ENCODE measurements at places on chromosomes 2 and 18.
A peak's percentile ranks its signal among the peaks of the same experiment; 100 is the strongest.

DNA sequence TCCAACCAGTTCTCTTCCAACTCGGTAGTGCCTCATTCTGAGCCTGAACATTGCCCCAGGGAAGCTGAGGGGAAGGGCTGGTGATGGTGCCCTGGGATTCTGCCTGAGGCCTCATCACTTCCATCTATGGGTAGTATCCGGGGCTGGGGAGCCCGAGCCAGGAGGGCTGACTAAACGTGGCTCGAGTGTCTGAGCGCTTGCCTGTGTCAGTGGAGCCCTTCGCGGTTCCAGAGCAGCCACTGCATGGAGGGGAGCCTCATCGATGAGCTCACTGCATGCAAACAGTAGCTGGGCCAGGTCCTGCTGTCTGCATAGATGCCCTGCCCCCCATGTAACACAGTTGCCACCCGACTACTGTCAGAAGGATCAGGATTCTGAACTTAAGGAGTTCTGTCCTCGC, 129.3 kb downstream of the GLI2 start:
- no peak for ATAC-seq

DNA sequence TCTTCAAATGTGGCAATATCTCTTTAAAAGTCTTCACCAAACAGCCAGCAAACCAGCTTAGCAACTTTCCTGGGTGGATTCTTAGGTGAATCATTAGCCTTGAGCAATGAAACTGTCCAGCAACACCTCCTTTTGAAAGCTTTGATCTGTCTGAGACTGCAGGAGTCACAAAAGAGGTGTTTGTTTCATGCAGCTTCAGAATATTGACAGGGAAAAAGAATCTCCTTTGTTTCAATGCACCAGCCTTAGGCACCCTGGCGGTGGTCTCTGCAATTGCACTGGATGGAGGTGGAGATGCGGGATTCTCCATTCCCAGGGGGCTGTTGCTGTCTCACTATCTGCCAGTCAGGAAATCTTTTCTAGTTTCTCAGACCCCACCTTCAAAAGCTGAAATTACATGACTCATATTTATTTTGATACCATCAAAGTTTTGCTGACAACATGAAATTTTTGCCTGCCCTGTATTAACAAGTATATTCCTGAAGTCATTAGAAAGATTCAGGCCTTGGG, 76.0 kb upstream of the DSG1 start:
- no peak for ATAC-seq

DNA sequence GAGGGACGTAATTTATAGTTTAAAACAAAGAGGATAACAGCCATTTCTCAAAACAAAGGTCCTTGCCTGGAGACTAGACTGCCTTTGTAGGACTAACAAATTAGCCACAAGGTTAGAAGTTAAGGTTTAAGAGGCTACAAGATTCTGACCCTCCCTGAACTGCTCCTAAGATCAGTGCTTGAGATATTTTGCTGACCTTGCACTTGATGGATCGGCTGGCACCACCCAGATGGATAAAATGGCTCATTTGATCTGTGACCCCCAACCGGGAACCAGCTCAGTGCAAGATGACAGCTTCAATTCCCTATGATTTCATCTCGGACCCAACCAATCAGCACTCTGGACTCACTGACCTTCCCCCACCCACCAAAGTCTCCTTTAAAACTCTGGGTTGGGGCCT, 3.7 kb upstream of the STARD7 start:
- ATAC-seq: no peak

GRCh38 chr2:153595939-153596338, 117.4 kb upstream of the RPRM start:
- ATAC-seq: no peak

GRCh38 chr2:71117063-71117462, 13.0 kb downstream of the MCEE start:
- no peak for ATAC-seq

GRCh38 chr2:196739031-196739430, 60.5 kb downstream of the GTF3C3 start:
- no peak for ATAC-seq

DNA sequence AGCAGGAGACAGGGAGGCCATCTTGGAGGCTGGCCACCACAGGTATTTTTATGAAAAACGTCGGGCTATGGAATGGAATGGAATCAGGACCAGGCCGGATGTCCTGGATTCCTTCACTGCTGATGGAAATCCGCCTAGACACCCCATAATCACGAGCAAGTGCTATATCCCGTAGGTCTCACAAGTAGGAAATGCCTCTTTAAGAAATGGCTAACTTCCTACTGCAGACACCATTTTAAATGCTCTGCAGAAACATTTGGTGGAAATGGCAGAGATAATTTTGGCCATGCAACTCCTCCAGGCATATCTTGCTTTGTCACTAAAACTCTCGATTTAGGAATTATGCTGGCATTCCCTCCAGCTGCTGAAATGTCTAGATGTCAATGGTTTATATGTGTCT, 18.0 kb downstream of the ID2 start:
- ATAC-seq: no peak

- ATAC-seq: no peak
These were observed 182.7 kb downstream of the MYO3B start for GRCh38 chr2:170360546-170361089.

- peak; percentile 55 for ATAC-seq
These were observed 752 bp upstream of the CYTIP start for GRCh38 chr2:157444641-157445040.

GRCh38 chr2:229445501-229446211, 174.6 kb upstream of the PID1 start:
- ATAC-seq: no peak

- no peak for ATAC-seq
These were observed 199.2 kb upstream of the NRP2 start for GRCh38 chr2:205483095-205483494.

GRCh38 chr18:52190631-52191030, 149.4 kb upstream of the DCC start:
- ATAC-seq: no peak

DNA sequence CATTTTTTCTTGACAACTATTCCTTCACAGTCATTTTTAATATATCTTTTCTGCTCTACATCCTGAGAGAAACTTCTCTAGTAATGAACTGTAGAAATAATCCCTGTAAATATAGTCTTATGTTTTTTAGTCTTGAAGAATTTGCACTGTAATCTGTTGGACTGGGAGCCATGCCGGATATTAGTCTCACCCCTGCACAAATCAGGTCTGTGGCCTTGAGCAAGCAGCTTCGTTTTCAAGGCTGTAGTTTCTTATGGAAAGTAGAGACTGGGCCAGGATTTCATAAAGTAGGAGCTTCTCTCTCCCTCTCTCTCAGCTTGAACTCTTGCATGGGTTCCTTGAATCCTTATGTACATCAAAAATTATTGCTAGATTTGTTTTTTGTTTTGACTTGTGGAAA, 8.7 kb downstream of the FARP2 start:
- ATAC-seq: no peak

DNA sequence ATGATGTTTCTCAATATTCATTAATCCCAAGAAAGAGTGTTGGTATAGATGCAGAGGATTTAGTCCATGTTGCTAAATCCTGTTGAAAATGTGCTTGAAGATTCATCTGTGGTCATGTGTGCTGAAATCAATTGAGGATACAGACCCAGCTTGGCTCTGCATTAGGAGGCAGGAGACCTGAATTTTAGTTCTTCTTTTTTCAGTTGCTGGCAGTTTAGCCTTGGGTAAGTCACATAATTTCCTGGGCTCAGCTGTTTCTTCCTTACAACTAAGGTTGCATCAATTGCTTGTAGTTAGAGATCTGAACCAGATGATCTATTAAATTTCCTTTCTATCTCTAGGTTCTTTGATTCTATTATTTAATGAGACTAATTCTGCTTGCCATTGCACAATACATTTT, 54.4 kb downstream of the SETBP1 start:
- no peak for ATAC-seq

DNA sequence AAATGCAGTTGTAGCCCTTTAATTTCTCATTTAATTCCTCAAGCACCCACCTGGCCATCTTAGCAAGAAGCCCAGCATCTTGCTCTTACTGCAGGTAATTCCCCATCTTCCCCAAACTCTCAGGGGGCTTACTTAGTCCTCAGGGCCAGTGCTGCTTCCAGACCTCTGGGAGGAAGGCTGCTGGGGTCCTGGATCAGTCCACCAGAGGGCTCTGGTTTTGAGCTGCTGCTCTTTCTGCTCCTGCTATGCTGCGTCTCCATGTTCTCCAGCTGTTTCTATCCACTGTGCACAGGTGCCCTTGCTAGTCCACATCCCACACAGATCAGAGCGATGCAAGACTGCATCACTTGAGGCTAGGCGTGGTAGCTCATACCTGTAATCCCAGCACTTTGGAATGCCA, 34.5 kb upstream of the TMEM87B start:
- ATAC-seq: no peak

- no peak for ATAC-seq
These were observed 96.5 kb downstream of the MAPK4 start for GRCh38 chr18:50656396-50656795.

- no peak for ATAC-seq
These were observed 35.2 kb downstream of the MOGAT1 start for GRCh38 chr2:222706616-222707015.

DNA sequence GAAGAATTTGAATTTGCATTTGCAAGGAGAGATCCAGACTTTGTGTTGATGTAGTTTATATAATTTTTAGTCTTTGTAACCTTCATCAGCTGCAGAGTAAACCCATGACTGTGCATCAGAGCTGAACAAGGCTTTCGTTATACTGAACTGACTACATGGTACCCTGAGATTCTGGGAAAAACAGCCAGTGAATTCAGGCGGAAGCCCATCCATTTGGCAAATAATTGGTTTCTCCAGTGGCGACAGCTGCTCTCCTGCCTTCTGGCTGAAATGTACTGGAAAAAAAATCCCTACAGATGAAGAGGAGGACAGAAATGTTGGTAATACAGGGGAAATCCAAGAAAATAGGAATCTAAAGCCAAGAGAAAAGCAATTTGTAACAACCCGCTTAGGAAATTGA, 657.5 kb upstream of the CDH7 start:
- no peak for ATAC-seq

DNA sequence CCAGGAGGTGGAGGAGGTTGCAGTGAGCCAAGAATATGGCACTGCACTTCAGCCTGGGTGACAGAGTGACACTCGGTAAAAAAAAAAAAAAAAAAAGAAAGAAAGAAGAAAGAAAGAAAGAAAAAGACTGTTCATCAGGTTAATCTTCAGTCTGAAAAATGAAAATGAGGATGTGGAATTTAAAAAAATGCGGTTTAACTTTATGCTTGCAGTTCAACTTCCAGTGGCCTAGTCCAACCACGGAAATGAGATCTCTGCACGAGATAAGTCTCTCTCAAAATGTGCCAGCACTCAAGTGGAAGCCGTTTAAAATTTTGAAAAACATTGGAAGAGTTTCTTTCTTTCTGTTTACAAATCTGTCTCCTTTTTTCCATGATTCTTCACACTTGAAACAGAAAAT, 112.1 kb downstream of the DOCK10 start:
- ATAC-seq: no peak

- ATAC-seq: peak; percentile 65
These were observed 13.5 kb upstream of the LBH start for GRCh38 chr2:30217644-30218337.

GRCh38 chr2:236309669-236310029, 45.4 kb upstream of the ASB18 start:
- no peak for ATAC-seq

- ATAC-seq: no peak
These were observed 65.2 kb downstream of the BCL11A start for GRCh38 chr2:60488291-60488690.

- no peak for ATAC-seq
These were observed 72.6 kb downstream of the SUCLG1 start for GRCh38 chr2:84386336-84387040.

- ATAC-seq: peak; percentile 51
These were observed 161.2 kb upstream of the PIEZO2 start for GRCh38 chr18:11310476-11311086.

DNA sequence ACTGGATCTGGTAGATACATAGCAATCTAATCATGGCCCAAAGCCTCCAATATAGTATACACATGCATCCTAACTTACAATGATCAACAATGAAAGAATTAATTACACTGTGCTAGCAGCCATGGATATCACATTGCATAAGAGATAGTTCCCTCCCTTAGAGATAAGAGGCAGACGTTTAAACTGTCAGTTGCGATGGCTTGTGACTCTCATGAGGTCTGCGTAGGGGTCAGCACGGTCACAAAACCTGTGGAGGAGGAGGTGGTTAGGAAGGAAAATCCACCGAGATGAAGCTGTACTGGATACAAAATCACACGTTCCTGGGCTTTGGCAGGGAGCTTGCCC, 800 bp upstream of the RALB start:
- no peak for ATAC-seq

GRCh38 chr2:183269956-183270355, 145.7 kb downstream of the NUP35 start:
- no peak for ATAC-seq

GRCh38 chr2:2573658-2574293, 242.7 kb upstream of the MYT1L start:
- peak; percentile 27 for ATAC-seq

DNA sequence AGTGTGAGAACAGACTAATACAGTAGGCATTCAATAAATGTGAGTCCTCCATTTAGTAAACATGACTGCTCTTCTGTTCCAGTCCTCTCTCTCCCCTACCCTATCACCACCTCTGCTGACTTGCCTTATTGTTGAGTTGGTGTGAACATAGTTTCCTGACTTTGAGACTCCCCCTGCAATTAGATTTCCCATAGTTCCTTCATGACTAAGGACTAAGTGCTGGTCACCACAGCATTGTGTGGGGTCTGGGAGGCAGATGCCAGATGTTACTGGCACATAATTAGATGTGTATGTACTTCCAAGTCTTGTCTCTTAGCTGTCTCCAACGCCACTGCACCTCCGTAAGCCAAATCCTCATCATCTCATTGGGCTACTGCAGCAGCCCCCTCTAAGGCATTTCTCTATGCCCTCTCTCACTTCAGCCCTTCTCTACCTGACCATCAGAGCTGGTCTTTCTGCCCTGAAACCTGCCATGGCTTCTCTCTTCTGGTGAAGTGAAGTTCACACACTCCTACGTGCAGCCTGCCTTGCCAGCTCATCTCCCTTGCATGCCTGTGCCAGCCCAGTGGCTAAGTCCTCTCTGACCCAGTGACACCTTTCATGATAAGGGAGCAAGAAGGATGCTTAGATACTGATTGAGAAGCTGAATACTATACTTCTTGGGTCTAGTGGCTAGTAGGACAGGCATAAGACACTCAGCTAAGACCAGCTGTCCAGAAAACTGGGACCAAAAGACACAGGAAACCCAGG, 81.6 kb upstream of the ALPP start:
- ATAC-seq: no peak

- no peak for ATAC-seq
These were observed 379.1 kb upstream of the ATP5MC3 start for GRCh38 chr2:175560521-175561169.

GRCh38 chr18:76983613-76984051, 149.0 kb downstream of the MBP start:
- no peak for ATAC-seq

- no peak for ATAC-seq
These were observed 78.0 kb upstream of the SERTAD2 start for GRCh38 chr2:64731746-64732145.

GRCh38 chr18:55405475-55405874, 182.5 kb downstream of the TCF4 start:
- no peak for ATAC-seq

DNA sequence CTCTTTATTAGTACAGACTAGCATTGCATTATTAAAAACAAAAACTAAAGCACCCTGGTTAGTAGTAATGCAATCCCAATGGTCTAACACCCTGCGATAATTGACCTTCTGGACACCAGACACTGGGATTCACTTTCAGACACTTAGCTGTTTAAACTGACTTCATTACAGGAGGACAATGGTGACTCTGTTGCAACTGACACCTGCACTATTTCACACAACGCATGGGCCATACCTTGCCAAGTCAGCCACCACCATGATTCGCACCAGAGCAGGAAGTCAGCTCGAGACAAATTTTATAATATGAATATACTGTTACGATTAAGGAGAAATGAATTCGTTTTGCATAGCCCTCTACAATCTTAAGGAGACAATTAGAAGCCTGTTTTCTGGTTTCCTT, 150.7 kb downstream of the MEIS1 start:
- ATAC-seq: no peak
